ENCODE measurements at places on chromosomes 2 and 18. TPM values are rescaled to one million over a fixed set of nuclear protein-coding genes. Genes with fewer than 3 reads are reported as not detected.

DNA sequence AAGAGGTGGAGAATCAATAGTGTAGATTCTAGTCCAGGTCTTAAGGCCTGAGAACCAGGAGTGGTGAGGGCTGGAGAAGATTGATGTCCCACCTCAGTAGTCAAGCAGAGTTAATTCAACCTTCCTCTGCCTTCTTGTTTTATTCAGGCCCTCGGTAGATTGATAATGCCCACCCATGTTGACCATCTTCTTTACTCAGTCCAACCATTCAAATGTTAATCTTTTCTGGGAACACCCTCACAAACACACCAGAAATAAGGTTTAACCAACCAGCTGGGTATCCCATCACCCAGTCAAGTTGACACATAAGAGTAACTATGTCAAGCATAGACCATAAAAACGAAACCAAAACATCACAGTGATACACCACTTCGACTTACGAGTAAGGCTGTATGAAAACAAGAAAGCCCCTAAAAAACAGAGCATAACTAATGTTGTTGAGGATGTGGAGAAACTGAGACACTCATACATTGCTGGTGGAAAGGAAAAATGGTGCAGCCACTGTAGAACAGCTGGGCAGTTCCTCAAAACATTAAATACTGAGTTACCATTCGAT lies 57.5 kb downstream of the SLC35F5 start:
- H3K36me3 ChIP-seq = no peaks in the 10 kb centered on the region
- H3K27ac ChIP-seq = no peak overlapping the region
- no peak overlapping the region for H3K4me3 ChIP-seq
- no peak for DNase-seq

DNA sequence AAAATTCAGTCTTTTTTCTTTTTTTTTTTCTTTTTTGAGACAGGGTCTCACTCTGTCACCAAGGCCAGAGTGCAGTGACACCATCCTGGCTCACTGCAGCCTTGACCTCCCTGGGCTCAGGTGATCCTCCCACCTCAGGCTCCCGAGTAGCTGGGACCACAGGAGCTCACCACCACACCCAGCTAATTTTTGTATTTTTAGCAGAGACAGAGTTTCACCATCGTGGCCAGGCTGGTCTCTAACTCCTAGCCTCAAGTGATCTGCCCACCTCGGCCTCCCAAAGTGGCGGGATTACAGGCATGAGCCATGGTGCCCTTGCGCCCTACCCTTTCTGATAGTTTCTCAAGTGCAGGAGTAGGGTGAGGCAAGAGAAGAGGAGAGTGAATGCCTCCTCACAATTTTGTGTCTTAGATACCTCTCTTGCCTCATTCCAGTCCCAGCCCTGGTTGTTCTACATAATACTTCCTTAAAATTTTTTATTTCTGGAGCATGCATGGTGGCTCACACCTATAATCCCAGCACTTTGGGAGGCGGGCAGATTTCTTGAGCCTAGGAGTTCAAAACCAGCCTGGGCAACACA lies 68.2 kb upstream of the CAB39 start:
- no peak overlapping the region for H3K27ac ChIP-seq
- no peak for DNase-seq
- no peak overlapping the region for H3K4me3 ChIP-seq
- peaks cover 3% of the 10 kb centered on the region for H3K4me1 ChIP-seq

GRCh38 chr2:85468096-85468703 lies 49.7 kb downstream of the SH2D6 start:
- no peaks in the 10 kb centered on the region for H3K27me3 ChIP-seq
- no peaks in the 10 kb centered on the region for H3K36me3 ChIP-seq
- no peak overlapping the region for H3K4me3 ChIP-seq
- H3K27ac ChIP-seq = no peak overlapping the region

DNA sequence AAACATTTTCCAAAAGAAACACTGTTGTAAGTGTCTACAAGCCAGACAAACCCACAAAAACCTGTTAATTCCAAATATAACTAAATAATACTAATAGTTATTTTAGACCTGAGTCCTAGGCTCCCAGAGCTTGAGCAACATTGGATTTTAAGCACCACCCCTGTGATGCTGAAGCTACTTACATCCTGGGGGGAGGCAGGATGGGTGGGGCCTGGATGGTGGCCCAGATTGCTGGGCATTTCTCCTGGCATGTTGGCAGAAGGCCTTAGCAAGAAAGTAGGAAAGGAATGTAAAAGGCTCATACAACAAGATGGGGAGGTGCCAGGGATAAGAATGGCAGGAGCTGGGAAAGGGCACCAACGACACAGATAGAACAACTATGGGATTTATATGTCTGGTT lies 50.7 kb upstream of the OTX1 start:
- H3K27ac ChIP-seq = no peak overlapping the region
- H3K4me3 ChIP-seq = no peak overlapping the region

DNA sequence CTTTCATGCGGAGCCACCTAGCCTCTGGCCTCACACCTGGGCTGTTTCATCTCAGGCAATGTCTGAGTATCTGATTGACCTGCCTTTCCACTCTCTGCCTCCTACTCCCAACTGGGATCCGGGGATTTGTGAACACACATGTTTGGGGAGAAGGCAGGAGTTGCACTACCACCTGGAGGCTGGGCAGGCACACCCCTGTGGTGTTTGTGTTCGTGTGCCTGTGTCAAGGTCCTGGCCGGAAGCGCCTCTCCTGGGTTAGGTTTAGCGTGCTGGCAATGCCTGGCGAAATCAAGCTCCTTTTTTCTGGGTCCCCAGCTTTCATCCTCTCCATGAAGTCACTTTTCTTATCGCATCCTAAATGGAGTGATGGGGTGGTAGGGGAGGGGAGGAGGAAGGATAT lies 63.9 kb downstream of the GATA6 start:
- no peak for DNase-seq
- no peaks in the 10 kb centered on the region for H3K36me3 ChIP-seq
- no peak overlapping the region for H3K27ac ChIP-seq
- H3K27me3 ChIP-seq = peaks cover 13% of the 10 kb centered on the region
- no peaks in the 10 kb centered on the region for H3K4me1 ChIP-seq
- H3K4me3 ChIP-seq = no peak overlapping the region

DNA sequence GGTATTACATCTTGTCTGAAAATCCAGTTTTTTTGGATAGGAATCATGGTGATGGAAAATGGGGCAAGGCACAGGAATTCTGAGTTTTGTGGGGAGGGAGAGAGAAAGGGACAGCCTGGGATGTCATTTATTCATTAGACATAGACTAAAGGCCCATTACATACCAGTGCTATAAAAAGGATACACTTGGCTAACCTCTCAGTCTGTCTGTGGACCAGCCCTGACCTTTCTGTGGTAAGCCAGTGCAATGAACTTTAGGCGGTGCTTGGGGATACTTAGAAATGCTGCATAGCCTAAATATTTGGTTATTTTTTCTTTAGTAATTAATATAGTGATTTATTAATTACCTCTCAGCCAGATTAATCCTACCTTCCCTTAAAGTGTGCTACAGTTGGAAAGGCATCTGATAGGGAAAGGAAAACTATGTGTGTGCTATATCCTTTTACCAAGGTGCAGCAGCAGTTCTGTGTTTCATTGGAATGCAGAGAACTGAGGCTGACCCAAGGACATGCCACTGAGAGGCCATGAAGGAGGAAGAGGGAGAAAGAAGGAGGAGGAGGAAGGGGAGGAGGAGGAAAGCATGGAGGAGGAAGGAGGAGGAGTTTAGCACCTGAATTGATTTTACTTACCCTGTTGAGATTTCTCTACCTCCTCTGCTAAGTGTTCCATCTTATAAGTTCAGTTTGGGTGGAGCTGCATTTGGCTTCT lies 37.5 kb downstream of the KCNS3 start:
- DNase-seq = no peak
- no peak overlapping the region for H3K27ac ChIP-seq
- no peaks in the 10 kb centered on the region for H3K4me1 ChIP-seq
- H3K4me3 ChIP-seq = no peak overlapping the region
- no peaks in the 10 kb centered on the region for H3K36me3 ChIP-seq

GRCh38 chr2:50594233-50594632 lies 437.7 kb downstream of the NRXN1 start:
- no peaks in the 10 kb centered on the region for H3K4me1 ChIP-seq
- H3K4me3 ChIP-seq = no peak overlapping the region
- H3K27me3 ChIP-seq = no peaks in the 10 kb centered on the region
- H3K36me3 ChIP-seq = no peaks in the 10 kb centered on the region
- no peak overlapping the region for H3K27ac ChIP-seq
- DNase-seq = no peak

DNA sequence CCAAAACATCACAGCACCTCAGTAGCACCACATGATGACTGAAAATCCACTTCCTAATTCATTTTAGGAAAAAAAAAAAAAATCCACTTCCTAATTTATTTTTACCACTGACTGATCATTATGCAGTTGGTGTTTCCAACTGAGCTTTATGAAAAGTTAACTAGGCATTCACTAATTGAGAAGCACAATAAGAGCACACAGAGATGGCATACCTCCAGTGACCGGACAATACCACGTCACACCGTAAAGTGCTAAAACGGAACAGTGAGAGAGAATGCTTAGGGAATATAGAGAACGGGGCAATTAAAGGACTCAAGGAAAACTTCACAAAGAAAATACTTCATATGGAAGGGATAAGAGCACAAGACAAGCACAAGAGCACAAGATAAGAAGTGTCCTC lies 212.5 kb downstream of the NBAS start:
- no peak overlapping the region for H3K27ac ChIP-seq
- no peak overlapping the region for H3K4me3 ChIP-seq
- H3K36me3 ChIP-seq = peaks cover 4% of the 10 kb centered on the region
- DNase-seq = no peak

DNA sequence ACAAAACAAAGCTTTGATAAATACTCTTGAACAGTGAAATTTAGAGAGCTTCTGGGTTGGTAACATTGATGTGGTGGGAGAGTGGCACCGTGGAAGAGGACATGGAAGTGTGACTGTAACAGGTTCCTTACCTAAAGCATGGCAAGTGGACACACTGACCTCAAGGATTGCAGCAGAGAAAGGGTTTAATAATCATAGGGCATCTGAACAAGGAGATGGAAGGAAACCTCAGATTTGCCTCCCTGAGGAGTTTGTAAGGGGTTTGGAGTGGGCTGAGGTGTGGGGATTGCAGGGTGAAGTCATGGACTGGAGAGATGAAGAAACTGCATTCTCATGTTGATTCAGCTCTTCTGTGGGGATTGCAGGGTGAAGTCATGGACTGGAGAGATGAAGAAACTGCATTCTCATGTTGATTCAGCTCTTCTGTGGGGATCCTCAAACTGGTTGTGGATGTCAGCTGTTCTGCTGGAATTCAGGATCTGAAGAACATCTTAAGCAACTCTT lies 83.8 kb upstream of the TLK1 start:
- H3K27ac ChIP-seq = no peak overlapping the region
- H3K4me3 ChIP-seq = no peak overlapping the region
- no peak for DNase-seq
- no peaks in the 10 kb centered on the region for H3K4me1 ChIP-seq
- H3K36me3 ChIP-seq = no peaks in the 10 kb centered on the region
- H3K27me3 ChIP-seq = no peaks in the 10 kb centered on the region

- H3K4me3 ChIP-seq = no peak overlapping the region
- peak; percentile 76 for DNase-seq
- H3K4me1 ChIP-seq = peaks cover 5% of the 10 kb centered on the region
- H3K27me3 ChIP-seq = peaks cover 20% of the 10 kb centered on the region
- no peaks in the 10 kb centered on the region for H3K36me3 ChIP-seq
Measured at GRCh38 chr2:237421542-237422116, 7.7 kb upstream of the COL6A3 start.

DNA sequence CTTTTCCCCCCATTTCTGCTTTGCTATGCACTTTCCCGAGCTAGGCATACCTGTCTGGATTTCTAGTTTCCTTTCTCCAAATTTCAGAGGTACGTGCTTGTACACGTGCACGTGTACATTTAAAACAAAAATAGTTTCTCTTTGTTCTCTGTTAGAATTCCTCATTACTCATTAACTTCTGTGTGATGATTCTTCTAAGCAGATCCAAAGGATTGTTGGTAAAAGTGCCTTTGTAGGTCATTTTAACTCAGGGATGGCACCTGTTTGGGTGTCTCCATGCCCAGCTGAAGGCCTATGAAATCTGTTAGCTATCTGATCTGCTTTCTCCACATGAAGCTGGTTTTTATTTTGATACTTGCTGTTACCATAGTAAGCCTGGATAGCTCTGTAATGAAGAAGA lies 264.3 kb downstream of the LPIN1 start:
- DNase-seq = no peak
- no peaks in the 10 kb centered on the region for H3K27me3 ChIP-seq
- H3K4me1 ChIP-seq = peaks cover 18% of the 10 kb centered on the region
- H3K27ac ChIP-seq = no peak overlapping the region

DNA sequence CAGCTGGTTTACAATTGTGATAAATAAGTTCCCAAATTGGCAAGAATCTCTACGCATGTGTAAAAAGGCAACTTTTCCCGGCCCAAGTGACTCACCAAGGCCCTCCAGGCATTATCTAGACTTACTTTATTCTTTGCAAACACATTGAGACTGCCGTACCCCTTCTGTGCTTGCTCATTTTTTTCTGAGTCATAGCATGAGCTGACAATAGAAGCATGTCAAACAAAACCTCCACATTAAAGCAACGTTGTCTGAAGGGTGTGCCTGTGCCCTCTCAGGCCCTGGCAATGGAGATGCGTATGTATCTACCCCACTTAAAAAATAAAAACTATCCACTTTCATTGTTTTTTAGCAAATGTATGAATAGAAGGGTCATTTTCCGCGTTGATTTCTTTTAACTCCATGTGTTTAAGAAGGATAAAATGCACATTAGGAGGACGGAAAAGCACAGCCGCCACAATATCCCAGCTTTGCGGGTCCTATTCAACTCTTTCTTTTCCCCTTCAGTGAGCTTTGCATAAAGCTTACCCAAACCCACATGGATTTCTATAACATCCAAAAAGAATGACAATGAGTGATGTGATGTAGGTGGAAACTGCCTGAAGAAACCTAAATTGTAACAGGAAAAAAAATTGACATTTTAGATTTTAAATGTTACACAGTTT lies 298.2 kb downstream of the CDCA7 start:
- no peaks in the 10 kb centered on the region for H3K4me1 ChIP-seq
- no peak overlapping the region for H3K4me3 ChIP-seq
- DNase-seq = peak; percentile 18
- H3K27me3 ChIP-seq = peaks cover 1% of the 10 kb centered on the region

GRCh38 chr2:75067506-75067905 lies 109.1 kb downstream of the POLE4 start:
- H3K27me3 ChIP-seq = no peaks in the 10 kb centered on the region
- H3K4me1 ChIP-seq = no peaks in the 10 kb centered on the region
- no peak for DNase-seq
- H3K27ac ChIP-seq = no peak overlapping the region
- H3K4me3 ChIP-seq = no peak overlapping the region

GRCh38 chr2:9105601-9106337 lies 100.8 kb upstream of the ASAP2 start:
- no peaks in the 10 kb centered on the region for H3K36me3 ChIP-seq
- DNase-seq = no peak
- H3K4me1 ChIP-seq = peaks cover 15% of the 10 kb centered on the region
- no peaks in the 10 kb centered on the region for H3K27me3 ChIP-seq
- H3K27ac ChIP-seq = no peak overlapping the region

GRCh38 chr18:31185186-31185950 lies 22.7 kb upstream of the DSC1 start:
- H3K27me3 ChIP-seq = no peaks in the 10 kb centered on the region
- DNase-seq = peak; percentile 21
- H3K27ac ChIP-seq = no peak overlapping the region
- no peak overlapping the region for H3K4me3 ChIP-seq

PDE1A gene
- 0.83 TPM for total RNA-seq

NEU2 gene
- not detected for total RNA-seq

POLR1A gene
- total RNA-seq = 46.0 TPM

KCNG2 gene
- total RNA-seq = not detected

Data from endothelial cell of umbilical vein (primary cell).